Urothelium cell line (cell line): ENCODE measurements at places on chromosomes 1 and 21.

- DNase-seq, result no peak
These were observed 9.6 kb downstream of the LRRC47 start for GRCh38 chr1:3786468-3787348.

GRCh38 chr1:186014370-186015037, 280.3 kb downstream of the HMCN1 start:
- DNase-seq, result no peak

- DNase-seq, result no peak
These were observed 16.4 kb downstream of the RNU5D-1 start for GRCh38 chr1:44714532-44714931.

DNA sequence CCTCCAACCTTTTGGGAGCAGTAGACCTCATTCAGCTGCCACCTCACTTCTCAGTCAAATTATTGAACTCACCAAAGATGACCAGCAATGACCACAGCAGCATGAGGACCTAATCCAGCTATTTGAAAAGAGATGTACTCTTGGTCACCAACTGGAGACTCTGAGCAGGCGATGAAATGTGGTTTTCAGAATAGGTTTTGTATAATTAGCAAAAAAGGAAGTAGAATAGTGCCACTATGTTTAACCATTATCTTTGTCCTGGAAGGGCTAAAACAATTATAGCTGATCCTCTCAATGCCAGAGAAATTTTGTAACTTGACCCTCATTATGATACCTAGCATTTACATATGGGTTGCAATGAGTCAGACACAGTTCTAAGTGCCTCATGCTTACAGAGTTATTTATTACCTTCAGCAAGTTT, at the start of gene FCRL2:
FCRL2 (minus strand) TSS at position 162 of the 421 bp plus-strand sequence; CDS start at position 103, 59 bp downstream.
- DNase-seq, result no peak

DNA sequence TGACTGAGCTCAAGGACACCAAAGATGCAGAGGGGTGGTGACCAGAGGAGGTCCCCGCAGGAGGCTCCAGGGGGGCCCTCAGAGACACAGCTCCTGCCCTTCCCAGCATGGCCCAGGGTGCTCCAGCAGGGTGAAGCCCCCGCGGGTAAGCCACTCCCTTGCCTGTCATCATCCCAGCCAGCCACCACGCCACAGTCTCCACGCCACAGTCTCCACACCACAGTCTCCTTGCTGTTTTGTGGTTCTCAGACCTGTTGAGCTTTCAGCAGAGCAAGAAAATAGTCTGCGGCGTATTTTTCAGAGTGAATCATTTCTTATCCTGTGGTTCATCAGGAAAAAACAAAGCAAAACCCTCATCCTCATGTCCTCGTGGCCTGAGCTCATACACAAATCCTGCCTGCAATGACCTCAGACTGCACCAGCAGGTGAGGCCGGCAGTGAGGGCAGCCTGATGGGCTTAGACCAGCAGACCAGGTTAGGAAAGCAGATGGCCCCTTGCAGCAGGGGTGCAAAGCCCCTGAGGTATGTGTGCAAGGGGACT, 25.7 kb upstream of the ABCG1 start:
- no peak for DNase-seq

DNA sequence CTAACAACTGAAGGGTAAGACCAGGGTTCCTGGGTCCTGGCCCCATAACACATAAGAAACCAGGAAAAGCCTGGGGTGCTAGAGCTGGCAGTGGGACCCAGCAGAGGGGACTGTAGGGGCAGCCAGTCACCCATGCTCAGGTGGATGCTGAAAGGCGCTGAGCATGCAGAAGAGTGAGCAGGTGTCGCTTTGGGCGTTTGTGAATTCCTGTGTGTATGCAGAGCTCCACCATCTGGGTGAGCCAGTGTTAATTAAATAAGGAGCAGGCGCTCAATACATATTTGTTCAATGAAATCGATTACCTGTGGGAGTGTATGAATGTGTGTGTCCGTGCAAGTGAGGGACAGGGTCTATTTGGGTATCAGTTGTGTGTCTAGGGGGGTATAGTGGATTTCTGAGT, 499 bp downstream of the C1QA start:
- no peak for DNase-seq

GRCh38 chr1:233675893-233676292, 62.0 kb downstream of the KCNK1 start:
- no peak for DNase-seq

DNA sequence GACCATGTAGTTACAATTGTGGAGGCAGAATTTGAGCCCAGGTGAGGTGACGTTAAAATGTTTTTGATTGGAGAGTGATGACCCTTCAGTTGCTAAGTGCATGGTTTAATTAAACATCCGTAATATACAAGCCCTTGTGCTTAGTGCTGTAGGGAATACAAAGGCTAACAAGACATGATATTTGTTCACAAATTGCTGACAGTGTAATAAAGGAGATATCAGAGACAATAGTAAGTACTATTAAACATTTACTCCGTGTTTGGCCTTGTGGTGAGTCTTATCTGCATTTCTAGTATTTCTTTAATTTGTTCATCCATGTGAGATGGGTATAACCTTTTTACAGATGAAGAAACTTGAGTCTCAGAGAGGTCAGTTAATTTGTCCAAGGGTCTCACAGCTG, 37.9 kb downstream of the RLF start:
- no peak for DNase-seq

DNA sequence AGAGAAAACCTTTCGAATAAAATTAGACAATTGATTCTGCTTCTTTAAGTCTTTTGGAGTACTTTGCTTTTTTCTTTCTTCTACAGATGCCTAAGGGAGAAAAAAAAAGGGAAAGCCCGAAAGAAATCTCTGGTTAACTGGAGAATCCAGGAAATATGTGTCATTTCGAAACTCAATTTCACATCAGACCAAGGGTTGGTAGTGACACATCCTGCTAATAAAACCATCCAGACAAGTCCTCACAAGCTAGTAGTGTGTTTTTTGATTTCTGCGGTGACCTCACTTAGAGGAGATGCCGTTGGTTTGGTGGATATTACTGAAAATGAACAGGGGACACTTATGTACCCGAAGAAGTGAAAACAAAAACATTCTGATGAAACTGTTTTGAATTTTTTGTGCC, 726.5 kb upstream of the ADAMTS5 start:
- peak; percentile 72 for DNase-seq

- DNase-seq, result no peak
These were observed 175.0 kb upstream of the COL11A1 start for GRCh38 chr1:103283371-103283770.

DNA sequence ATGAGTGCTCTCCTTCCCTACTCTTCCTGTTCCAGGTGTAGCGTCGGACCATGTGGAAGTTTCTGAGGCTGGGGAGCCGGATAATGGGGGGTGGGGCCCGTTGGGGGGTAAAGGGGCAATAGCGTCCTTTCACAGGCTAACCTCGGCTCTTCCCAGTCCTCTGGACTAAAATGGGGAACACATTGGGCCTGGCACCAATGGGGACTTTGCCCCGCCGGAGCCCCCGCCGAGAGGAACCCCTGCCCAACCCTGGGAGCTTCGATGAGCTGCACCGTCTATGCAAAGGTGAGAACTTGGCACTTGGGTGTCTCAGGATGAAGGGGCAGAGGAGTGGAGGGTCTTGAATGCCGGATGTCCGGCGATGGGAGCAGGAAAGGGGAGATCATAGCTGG, 456 bp downstream of the TOMM40L start:
- no peak for DNase-seq

DNA sequence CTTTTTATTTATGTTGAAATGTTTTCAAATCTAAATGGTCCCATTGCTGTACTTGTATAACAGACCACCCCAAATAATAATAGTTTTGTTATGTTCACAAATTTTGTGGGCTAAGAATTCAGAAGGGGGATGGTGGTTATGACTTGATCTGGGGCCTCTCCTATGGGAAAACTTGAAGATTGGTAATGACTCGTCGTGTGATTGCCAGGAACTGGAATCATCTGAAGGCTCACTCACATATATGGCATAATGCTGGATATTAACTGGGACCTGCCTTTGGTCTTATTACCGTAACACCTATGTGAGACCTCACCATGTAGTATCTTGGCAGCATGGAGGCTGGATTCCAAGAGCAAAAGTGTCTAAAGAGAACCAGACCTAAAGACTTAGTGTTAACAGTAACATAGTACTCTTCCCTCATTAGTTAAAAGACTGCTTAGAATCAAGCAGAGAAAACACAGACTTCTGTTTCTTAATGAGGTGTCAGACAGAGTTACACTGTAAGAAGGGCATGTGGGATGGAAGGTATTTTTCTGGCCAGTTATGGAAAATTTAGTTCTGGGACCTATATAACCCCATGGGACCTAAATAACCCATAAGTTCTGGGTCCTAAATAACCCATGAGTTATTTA, 11.9 kb downstream of the LYPLAL1 start:
- no peak for DNase-seq

DNA sequence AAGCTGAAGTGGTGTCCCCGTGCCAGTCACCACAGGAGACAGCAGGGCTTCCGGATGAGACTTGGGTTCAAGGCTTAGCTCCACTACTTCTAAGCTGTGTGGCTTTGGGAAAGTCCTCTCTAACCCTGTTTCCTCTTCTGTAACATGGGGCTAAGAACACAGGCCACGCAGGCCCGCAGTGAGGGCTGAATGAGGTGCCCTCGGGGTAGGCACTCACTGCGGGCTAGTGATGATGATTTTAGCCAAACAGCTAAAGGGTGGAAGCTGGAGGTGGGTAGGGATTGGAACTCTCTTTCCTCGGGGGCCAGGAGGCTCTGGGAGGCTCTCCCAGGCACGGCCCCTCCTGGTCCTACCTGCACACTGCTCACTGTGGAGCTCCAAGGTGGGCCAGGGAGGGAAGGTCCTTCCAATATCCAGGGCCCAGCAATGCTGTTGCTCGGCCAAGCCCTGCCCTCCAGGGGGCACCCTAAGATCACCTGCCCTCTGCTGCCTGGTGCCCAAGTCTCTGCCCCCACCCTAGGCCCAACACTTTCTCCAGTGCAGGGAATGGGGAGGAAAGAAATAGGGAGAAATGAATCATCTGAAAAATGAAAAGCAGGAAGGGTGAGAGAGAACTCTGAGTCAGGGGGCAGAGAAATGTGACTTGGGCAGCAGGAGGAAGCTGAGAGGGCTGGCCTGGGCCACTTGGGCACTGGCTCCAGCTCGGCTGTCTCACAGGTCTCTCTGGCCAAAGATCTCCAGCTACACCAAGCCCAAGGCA, 19.2 kb upstream of the EVA1B start:
- DNase-seq, result peak; percentile 36

DNA sequence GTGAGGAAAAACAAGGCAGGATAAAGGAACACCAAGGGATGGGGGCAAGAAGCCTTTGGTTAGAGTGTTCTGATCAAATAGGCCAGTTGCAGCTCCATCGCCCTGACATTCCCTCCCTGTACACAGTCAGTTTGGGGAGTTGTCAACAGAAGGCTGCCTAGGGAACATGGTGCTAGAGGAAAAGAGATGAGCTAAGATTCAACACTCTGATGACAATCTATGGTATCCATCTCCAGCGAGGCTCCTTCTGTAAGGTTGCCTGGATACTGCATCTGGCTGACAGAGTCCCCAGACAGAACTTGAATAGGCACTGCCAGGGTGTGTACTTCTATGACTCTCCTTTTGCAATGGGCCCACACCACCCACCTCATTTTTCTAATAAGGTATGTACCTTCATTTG, 11.2 kb upstream of the SLAMF9 start:
- DNase-seq, result no peak

- peak; percentile 74 for DNase-seq
These were observed 7.9 kb upstream of the TNNT2 start for GRCh38 chr1:201385299-201385891.

DNA sequence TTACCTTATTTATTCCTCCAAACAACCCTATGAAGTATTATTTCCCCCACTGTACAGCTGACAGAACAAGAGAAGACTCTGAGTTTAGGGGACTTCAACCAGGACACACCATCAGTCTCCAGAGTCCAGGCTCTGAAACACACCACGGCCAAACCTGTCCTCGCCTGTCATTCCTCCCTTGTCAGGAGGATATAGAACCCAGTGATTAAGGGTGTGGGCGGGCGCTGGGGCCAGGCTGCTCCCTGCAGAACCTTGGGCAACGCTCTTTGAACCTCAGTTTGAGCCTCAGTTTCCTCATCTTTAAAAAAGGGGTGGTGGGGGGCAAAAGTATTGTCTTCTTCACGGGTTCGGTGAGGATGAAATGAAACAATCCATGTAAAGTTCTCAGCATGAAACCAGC, 9.4 kb upstream of the CEP85 start:
- DNase-seq, result no peak

DNA sequence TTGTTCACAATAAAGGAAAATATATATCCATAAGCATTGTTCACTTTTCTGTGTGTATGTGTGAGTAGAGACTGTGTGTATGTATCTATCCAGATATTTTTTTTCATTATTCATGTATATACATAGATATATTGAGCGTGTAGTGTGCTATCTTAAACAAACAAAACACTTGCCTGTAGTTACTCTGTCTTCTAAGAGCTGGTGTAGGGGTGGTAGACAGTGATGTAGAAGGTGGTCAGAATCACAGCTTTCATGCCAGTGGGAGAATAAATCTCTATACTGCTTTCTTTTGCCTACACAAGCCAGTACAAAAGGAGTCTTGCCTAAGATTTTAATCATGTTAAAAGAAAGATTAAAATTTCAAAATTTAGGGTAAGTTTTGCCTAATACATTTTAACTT, 122.0 kb downstream of the UCHL5 start:
- DNase-seq, result no peak

GRCh38 chr1:71170925-71171324, 90.1 kb upstream of the ZRANB2 start:
- no peak for DNase-seq

DNA sequence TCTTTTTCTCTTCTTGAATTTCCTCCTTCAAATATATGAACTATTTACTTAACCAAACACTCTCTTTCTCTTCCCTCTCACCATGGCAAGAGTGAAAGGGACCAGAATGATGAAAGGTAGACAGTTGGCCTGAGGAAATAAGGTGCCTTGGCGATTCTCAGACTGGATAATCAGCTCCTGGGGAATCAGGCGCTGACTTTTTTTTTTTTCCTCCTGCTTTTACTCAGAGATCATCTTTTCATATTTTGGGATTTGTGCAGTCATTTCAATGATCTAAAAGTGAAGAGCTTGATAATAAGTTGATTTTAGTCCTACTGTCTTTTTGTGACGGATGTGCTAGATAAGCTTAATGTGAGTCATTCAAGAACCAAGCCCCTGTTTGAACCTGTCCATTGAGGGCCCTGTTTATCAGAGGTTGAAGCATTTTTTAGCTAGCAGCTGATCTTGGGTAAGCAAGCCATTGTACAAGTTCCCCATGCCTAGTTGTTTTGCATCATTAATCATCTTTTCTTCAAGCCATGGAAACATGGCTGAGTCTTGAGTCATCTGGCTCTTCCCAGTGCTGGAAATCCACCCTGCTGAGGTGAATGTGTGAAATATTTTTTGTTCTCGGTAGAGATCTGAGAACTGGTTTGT, 40.8 kb downstream of the ITSN1 start:
- DNase-seq, result peak; percentile 62

DNA sequence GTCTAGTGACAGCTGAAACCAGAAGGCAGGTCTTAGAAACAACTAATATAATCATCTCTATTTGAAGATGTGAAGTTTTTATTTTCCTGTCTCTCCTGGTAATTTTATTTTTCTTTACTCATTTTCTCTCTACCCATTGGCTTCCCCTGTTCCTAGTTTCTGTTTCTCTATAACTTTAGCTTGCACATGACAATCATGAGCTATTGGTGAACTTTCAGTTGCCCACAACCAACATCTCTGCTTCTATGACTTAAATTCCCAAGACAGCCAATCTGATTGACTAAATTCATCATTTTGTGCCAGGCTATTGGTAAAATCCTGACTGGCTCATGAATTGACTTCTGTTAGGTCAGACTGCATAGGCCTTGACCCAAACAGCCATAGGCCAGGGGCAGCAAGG, 13.7 kb upstream of the ACADM start:
- no peak for DNase-seq

GRCh38 chr1:84581648-84582047, 7.4 kb upstream of the CTBS start:
- no peak for DNase-seq
